ENCODE measurements at places on chromosomes 3 and 15. TPM values are rescaled to one million over a fixed set of nuclear protein-coding genes. Genes with fewer than 3 reads are reported as not detected.

GRCh38 chr3:132344666-132345280 is 27.6 kb downstream of the ACP3 start:
- no peak for DNase-seq

The TTLL13 gene
- total RNA-seq = not detected

DNA sequence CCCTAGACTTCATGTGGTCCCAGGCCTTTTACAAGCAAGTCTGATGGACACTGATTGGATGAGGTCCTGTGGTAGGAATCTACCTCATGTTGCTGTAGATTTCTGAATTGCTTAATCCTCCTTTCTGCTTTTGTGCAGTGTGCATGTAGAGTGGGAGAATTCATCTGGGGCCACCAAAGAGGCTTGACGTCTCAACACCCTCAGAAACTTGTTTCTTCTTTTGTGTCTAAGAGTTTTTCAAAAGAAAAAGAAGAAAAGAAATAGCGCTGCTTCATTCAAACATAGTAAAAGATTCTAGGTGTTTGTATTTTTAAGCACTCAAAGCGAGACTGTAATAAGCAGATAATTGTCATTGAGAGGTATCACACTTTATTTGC is 46.2 kb downstream of the NR1D2 start:
- DNase-seq = peak; percentile 50

GRCh38 chr3:110568246-110568645 is 503.4 kb upstream of the NECTIN3 start:
- no peak for DNase-seq

DNA sequence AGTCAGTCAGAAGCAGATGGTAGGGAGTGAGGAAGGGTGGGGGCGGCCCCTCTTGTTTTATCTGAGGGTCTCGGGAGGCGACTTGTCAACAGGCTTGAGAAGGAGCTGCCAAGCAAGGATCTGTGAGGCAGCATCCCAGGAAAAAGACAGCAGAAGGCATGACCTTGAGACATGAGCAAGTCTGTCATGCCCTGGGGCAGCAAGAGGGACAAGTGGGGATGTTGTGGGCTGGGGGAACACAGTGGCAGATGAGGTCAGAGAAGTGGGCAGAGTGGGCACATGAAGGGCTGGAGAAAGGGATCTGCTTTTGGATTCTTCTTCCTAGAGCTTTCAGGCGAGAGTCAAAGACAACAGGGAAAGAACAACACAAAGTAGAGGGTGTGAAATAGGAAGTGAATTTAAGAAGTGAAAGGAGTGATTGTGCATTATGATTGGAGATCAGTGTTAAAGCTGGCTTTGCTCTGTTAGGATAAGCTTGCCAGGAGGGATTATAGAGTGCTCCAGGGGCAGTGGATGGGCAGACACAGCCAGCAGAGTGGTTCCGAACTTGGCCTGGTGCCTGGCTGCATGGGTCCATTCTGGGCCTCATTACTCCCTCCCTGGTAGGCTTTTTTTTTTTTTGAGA is 73.3 kb downstream of the USP13 start:
- no peak for DNase-seq

DNA sequence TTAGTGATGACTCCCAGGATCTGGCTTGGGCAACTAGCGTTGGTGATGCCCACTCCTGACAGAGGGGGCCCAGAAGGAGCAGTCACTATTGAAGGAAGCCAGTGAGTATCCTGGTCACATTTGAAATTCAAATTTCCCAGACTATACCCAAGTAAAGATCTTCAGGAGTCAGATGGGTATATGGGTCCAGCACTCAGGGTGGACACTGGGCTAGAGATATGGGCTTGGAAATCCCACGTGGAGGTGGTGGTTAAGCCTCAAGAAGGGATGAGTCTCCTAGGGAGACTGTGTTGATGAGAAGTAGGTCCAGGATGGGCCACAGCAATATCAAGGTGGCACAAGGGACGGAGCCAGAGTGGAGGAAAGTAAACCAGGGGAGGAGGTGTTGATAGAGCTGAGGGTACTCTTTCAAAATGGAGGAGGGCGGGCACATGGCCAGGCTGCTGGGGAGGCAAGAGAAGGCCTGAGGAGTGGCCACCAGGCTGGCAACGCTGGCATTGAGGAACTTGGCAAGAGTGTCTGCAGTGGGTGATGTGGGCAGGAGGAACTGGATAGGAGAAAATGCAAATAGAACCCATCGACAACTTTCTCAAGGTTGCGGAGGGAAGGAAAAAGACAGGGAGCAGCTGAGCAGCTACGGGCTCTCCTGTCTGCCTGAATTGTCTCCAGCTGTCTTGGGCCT is 3.7 kb upstream of the SLCO2A1 start:
- DNase-seq = no peak

The TUSC7 gene
- total RNA-seq = not detected

DNA sequence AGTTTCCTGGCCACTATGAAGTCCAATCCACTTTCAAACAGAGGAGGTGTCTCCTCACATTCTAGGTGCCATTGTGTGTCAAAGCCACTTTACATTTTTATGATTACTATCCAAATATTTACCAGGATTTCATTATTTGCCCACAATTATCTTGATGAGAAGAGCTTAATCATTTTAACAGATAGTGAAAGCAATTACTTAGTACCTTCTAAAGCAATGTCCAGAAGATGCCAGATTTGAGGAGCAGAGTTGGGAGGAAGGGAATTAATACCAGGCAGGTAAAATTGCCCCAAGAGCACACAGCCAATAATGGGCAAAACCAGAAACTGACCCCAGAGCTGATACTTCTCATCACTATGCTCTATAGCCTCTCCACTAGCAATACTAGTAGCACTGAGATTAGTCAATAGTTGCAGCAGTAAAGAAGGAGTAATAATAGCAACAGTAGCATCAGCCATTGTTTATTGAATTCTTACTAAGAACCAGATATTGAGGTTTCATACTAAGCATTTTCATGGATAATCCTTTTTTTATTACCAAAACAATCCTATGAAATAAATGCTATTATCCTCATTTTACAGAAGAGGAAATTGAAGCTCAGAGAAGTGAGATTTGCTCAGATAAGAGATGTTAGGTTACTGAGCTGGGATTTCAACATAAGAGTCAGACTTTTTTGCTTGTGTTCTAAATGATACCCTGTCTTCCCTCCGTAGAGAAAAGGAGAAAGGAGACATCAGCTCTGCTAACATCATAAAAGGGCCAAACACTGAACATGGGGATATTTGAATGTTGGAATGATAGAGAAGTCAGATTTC is 509.3 kb upstream of the CFAP20DC start:
- no peak for DNase-seq

The MAP6D1 gene
- total RNA-seq = 5.7 TPM

The UBE2E1 gene
- 155 TPM for total RNA-seq

DNA sequence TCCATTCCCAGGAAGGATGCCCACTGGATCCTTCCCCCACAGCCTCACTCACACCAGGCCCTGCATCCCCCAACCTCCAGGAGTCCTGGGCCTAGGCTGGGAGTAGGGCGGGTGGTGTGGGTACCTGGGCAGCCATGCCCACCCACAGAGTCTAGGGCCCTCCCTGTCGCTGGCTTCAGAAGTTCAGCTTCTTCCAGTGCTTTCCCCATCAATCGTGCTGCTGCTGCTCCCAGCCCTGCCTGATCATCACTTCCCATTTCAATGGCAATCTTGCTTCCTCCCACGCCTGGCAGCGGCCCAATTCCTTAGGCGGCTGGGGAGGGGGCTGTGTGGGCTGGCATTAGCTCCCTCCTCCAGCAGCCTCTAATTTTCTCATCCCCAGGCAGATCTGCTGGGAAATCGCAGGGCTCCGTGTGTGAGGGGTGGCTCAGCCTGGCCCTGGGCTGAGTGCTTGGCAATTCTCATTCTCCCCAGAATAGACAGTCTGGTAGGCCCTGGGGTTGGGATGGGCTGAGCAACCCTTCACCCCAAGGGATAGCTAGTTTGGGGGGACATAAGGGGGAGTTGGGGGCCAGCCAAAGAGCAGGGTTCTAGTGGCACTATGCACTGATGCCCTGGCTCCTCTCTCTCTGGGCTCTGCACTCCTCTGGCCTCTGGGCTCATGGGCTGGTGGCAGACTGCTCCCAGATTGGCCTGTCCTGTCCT is 66.4 kb downstream of the SCN5A start:
- no peak for DNase-seq

- no peak for DNase-seq
Measured at GRCh38 chr15:65306551-65306950, 2.1 kb downstream of the RNU5B-1 start.

DNA sequence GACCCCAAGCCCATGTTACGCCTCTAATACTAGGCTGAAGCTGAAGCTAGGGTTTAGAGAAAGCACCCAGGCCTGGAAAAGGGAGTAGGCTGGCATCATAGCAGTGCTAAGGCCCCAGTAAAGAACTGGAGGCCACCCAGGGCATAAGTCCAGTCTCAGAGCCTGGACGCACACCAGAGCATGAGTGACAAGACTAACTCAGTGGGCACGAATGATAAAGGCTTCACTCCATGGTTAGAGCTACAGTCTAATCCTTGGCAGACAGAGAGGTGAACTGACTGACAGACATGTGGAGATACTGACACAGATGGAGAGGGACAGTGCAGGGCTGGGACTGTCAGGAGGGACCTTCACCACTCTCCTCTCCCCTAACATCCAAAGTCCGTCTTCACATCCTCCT is 139.8 kb downstream of the KCNMB2 start:
- no peak for DNase-seq

The GASK1A gene
- total RNA-seq = 0.11 TPM

The ADGRG7 gene
- total RNA-seq = not detected

The GOLGA8N gene
- total RNA-seq = 0.29 TPM

GRCh38 chr3:100002599-100003350 is 111.5 kb downstream of the FILIP1L start:
- no peak for DNase-seq

- no peak for DNase-seq
Measured at GRCh38 chr15:47718497-47719437, 1.5 kb downstream of the SEMA6D start.

DNA sequence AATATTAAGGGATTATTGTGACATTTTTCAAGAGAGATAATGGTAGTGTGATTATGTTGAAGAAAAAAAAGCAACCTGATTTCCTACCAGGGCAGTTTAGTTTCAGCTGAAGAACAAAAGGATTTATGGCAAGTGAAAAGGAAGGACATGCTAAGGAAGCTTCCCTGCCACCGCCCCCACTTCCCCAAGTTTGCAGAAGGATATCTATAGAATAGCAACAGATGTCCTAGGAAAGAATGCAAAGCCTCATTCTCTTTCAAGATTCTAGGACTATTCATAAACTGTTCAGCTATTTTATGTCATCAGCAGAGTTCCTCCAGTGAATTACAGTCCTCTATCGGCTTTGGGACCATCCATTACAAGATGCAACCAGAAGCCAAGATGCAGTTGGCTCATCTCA is 160.8 kb downstream of the SATB1 start:
- no peak for DNase-seq

- DNase-seq = no peak
Measured at GRCh38 chr3:130316169-130316568, 29.3 kb upstream of the COL6A5 start.

The CP gene
- total RNA-seq = 0.53 TPM

DNA sequence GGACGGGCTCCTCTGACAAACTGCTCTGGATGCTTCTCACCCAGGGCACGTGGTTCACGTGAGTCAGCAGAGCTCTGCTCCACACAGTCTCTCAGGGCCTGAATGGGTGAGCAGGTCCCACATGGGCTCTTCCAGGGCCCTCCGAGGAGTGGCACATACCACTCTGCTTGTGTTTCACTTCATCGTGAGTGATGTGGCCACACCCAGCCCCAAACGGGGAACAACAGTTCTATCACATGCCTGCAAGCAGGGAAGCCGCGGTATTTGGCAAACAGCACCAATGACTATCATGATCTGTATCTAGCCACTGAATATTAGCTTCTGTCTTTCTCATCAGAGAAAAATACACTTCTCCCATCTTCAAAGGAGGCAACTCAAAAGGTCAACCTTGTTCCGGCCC is 352.8 kb downstream of the GABRG3 start:
- no peak for DNase-seq

DNA sequence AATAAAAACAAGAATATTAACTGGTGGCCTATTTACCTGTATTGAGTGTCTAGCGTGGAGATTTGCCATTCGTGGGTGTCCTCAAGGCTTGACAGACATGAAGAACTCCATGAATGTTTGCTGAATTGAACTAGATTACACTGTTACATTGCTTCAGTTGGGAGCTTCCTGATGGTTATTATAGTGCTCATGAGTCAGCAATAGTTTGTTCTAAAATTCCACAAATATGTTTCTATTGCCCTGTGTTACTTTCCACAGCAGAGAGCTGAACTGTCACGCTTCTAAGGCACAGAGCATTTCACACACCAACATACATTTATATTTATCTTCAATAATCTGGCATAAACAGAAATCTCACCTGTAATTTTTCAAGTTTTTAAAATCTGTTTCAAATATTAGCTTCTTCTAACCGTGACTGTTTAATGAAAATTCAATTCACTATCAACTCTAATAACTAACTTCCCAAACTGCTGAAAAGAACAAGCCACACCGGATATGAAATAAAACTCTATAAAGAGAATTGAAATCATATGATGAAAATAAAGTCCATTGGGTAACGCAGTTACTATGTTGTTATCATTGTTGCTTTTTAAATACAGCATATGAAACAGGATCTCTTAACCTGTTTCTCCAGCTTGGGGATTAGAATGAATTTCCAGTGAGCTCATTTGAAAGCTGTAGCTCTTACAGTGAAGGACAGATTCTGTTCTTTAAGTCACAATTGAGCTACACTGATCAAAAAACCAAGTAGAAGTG is 61.2 kb upstream of the MCF2L2 start:
- no peak for DNase-seq

The ARL6IP5 gene
- 61.3 TPM for total RNA-seq

GRCh38 chr3:120306519-120307455 is 21.8 kb upstream of the GPR156 start:
- no peak for DNase-seq

All from SK-MEL-5 (cell line).